ENCODE measurements at places on chromosomes 3 and 15.
A peak's percentile ranks its signal among the peaks of the same experiment; 100 is the strongest.

DNA sequence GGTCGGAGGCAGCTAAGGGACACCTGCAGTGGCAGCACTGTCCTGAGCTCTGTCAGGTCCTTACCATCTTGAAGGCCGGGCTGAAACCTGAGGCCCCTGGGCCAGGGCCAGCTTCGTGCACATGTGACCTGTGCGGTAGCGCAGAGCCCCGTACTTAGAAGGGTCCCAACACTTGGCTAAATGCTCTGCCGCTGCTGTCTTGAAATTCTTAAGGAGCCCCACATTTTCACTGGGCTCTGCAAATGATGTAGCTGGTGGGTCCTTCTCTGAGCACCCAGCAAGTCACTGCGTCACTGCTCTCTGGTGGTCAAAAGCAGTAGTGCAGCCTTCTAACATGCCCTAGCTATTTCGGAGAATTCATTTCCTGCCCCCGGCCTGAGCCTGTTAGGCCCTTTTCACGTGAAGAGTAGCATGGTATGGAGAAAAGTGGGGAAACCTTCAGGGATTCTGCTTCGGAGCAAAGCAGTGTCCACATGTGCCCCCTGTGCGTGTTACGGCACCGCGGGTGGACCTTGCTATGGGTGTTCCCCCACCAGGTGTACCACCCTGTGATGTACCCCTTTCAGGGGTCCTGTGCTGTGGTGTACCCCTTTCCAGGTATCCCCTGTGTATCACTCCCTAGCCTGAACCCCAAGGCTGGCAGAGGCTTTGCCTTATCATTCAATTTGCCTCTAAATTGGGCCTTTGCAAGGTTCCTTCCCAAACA lies 79.7 kb downstream of the TMEM266 start:
- peak; percentile 43 for DNase-seq

- no peak for DNase-seq
Measured at GRCh38 chr3:146187334-146187950, 26.5 kb upstream of the PLOD2 start.

DNA sequence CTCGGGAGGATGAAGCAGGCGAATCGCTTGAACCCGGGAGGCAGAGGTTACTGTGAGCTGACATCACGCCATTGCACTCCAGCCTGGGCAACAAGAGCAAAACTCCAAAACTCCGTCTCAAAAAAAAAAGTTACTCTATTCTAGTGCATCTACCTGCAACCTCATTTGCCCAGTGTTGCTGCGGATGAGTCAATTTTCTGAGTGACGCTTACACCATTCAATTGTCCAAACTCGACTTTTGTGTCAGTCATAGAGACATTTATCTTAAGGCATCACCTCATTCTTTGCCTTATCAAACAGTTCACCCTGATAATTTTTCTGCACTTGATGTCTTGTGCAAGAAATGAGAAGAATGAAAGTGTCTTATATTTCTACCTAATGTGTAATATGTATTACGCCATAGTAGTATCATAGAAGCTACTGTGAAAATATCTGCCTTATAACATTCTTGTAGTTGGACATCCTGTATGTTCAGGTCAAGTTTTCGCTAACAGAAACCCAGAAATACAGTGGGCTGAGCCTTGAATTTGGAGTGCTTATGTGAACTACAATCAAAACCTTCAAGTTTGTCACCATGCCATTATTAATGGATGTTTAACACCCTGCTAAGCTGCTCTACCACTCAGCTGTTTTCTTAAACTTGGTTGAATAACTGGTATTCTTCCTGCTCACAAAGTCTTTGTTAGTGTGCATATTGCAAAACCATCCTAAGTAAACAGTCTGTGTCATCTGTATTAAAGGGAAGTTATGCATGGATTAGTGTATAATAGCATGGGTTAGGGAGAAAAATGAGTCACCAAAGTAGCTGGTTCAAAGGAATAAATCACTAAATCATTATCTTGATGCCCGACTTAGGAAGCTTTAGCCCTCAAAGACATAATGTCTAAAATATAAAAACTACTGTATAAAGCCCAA lies 531.0 kb upstream of the NR2F2 start:
- no peak for DNase-seq

- DNase-seq, result no peak
Measured at GRCh38 chr3:58164906-58165821, 45.6 kb downstream of the DNASE1L3 start.

- DNase-seq, result no peak
Measured at GRCh38 chr3:38835939-38836338, 19.9 kb upstream of the SCN10A start.

DNA sequence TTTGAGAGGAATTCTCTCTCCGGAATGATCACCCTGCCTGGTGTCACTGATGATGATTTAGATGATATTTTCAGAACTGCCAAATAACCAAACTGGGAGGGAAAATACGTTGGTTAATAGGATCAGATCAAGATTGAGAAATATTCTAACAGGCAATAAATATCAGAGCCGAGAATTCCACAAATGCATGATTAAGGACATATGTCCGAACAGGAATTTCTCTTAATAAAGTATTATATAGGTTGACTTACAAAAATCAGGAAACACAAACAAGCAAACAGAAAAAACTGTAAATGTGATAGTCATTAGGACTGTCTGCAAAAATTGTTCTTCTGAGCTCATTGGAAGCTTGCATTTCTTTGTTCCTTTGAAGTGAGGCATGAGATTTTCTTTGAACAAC lies 75.1 kb upstream of the PHLDB2 start:
- no peak for DNase-seq

GRCh38 chr3:171127611-171128010 lies 101.1 kb upstream of the SLC2A2 start:
- no peak for DNase-seq

DNA sequence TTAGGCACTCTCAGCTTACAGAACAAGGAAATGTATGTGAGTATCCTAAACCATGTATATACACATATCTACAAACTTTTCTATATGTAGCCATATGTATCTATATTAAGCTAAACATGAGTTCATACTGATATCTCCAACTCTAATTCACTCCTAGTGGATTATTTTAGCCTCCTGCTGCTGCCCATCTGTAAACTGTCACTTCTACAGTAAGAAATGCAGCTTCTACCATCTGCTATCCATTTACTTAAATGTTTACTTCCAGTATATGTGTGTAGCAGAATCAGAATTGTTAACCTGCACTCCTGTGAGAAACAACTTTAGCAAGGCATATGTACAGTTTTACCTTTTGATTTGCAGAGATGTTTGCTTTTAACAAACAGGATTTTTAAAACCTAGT lies 478.5 kb upstream of the CBLB start:
- DNase-seq, result no peak

DNA sequence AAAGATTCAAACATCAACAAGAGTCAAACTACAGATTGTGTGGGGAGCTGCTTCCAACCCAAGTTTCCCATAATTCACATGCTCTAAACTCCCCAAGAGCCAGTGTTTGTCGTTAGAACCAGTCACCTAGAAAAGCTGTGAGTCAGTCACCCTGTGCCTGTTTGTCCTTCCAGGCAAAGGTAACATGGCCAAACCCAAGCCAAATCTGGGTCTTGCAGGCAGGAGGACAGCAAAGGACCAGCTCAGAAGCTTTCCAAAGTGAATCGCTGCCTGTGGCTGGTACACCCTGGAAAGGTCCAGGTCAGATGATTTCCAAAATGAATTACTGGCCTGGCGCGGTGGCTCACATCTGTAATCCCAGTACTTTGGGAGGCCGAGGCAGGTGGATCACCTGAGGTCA lies 251.5 kb downstream of the FAM43A start:
- DNase-seq, result no peak

GRCh38 chr3:45617430-45618080 lies 23.0 kb downstream of the LIMD1 start:
- no peak for DNase-seq

GRCh38 chr3:150020527-150020926 lies 49.8 kb upstream of the PFN2 start:
- DNase-seq, result no peak
